ENCODE measurements at places on chromosomes 6 and 20. TPM values are rescaled to one million over a fixed set of nuclear protein-coding genes. Genes with fewer than 3 reads are reported as not detected.

The DDO gene
- 1.2 TPM for polyA plus RNA-seq

The NR2E1 gene
- not detected for polyA plus RNA-seq

The CRISP2 gene
- polyA plus RNA-seq = not detected

The OR2B6 gene
- polyA plus RNA-seq = not detected

The C6orf15 gene
- not detected for polyA plus RNA-seq

The IL20RA gene
- polyA plus RNA-seq = 32.3 TPM

The DEFB115 gene
- not detected for polyA plus RNA-seq

The GNAS-AS1 gene
- 1.2 TPM for polyA plus RNA-seq

The SYNJ2 gene
- polyA plus RNA-seq = 8.3 TPM

The BPIFA1 gene
- not detected for polyA plus RNA-seq

The NOX3 gene
- polyA plus RNA-seq = not detected

The ZNF165 gene
- 0.59 TPM for polyA plus RNA-seq

The CFAP61 gene
- polyA plus RNA-seq = 4.8 TPM

The POU3F2 gene
- 0.83 TPM for polyA plus RNA-seq

The FAXC gene
- 2.1 TPM for polyA plus RNA-seq

The FGD2 gene
- 3.0 TPM for polyA plus RNA-seq

The TRIM40 gene
- not detected for polyA plus RNA-seq

The KIF6 gene
- polyA plus RNA-seq = 1.8 TPM

All from muscle of arm (tissue), 14 donors.